ENCODE measurements at places on chromosomes 1 and 21.
A peak's percentile ranks its signal among the peaks of the same experiment; 100 is the strongest.

GRCh38 chr21:45111703-45112102, 37.3 kb downstream of the ADARB1 start:
- no peak for DNase-seq

DNA sequence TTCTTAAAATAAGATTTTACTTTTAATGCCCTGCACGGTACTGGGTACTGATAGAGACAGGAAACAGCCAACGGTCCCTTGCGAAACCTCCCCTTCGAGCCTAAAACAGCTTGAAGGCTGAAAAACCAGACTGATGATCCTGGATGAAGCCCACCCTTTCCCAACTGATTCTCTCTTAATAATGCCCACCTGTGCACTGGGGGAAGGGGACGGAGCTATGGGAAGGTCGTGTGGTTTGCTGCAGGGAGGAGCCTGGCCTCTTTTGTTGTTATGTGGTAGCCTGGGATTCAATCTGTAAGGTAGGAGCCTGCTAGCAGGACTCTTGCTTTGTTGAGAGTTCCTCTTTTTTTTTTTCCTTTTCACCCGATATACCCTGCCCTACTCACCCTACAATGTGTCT, 25.6 kb downstream of the SAMSN1 start:
- DNase-seq: no peak

- DNase-seq: no peak
These were observed 472.3 kb upstream of the BRINP3 start for GRCh38 chr1:190949939-190950338.

DNA sequence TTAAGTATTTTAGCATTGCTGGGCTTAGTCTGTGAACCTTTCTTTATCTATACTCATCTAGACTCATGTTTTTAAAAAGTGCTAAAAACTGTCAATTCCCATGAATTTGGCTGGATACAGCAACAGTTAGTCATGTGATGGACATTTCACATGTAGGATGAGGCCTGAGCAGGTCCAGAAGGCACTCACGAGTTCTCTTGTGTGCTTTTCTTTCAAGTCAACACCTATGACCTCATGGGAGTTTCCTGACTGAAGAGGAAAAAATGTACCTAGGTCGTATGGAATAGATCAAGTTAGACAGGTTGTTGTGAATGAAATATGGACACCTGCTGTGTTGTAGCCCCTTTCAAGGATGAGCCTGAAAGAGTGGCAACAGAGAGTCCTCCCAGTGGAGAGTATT, 394.2 kb downstream of the DUSP10 start:
- no peak for DNase-seq

DNA sequence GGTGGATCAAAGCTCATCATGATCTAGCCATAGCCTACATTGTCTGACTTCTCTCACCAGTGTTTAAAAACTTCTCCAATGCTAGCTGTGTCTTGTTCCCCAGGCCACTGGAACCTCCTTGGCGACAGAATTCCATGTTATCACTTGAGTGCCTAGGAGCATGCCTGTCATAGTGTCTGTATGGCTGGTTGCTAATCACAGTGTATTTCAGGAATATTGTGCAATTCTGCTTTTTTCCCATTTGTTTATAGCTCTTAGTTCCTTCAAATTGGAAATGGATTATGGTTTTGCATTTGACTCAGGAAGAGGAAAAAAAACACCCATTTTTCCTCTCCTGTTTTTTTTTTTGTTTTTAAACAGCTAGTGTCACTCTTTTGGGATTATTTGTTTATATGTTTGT, 25.5 kb downstream of the ROR1 start:
- DNase-seq: no peak

GRCh38 chr1:218677026-218677425, 331.9 kb downstream of the TGFB2 start:
- no peak for DNase-seq

DNA sequence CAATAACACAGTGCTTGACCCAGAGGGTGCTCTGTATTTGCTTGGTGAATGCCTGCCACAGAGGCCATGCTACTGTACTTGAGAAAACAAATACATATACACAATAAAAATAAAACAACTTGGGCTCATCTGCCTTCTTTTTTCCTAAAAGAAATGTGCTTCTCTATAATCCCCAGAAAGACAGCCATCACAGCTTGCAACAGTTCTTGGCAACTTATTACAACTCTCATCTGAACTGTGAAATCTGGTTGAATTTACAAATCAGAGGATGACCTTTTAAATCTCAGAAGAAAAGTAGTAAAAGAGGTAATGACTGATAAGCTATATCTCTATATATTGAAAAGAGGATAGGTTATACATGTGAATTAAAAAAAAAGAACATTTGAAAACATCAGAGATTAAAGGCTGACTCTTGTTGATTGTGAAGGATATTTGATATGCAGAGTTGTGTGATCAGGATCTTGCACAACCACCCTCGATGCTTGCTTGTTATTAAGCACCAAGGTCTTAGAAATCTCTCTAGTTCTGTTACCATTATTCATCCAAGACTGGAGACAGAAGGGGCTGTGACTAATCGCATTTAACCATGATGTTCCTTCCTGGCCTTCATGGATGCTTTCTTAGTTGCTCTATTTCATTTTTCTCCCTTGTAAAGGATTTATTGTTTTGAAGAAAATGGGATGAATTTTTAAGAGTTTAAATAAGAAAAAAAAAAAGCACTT, 213.4 kb downstream of the APP start:
- no peak for DNase-seq

DNA sequence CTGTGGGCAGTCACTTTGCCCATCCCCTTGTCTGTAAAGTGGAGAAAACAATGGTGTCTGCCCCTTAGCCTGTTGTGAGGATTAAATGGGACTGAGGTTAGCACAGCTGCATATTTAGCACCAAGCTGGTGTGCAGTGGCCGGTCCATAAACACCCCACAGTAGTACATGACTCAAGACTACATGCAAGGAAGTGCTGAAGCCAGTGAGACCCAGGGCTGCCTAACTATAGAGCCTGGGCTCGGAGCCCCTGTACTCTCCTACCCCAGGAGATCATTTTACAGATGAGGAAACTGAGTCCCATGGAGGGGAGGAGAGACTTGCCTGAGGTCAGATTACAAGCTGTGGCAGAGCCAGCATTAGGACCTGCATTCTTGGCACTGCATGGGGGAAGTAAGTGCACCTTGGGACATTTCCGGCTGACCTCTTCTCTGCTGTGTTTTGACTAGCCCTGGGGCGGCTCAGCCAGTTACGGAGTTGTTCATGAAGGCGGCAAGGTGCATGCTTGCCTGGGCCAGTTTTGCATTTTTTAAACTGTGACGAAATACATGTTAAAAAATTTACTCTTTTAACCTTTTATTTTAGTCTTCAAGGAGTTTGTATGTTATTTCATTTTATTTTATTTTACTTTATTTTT, 3.2 kb downstream of the SERINC2 start:
- DNase-seq: no peak

DNA sequence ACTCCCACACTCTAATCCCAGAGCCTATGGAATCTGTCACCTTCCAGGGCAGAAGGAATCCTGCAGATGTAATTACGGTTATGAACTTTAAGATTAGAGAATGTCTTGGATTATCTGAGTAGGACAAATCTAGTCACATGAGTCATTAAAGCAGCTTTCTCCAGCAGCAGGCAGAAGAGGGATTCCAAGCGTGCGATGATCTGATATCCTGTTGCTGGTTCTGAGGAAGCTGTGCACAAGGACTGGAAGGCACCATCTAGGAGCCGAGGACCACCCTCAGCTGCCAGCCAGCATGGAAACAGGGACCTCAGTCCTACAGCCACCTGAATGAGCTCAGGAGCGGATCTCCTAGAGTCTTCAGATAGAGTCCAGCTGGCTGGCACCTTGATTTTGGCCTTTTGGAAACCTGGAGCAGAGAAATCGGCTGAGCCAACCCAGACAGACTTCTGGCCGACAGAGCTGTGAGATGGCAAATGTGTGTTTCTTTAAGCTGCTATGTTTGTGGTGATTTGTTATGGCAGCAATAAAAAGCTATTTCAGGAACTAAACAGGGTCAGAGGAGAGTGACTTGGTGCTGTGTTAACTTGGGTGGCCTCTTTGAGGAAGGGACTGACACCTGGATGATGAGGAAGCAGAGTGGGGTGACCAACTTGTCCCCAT, 34.5 kb downstream of the LRRN2 start:
- no peak for DNase-seq

DNA sequence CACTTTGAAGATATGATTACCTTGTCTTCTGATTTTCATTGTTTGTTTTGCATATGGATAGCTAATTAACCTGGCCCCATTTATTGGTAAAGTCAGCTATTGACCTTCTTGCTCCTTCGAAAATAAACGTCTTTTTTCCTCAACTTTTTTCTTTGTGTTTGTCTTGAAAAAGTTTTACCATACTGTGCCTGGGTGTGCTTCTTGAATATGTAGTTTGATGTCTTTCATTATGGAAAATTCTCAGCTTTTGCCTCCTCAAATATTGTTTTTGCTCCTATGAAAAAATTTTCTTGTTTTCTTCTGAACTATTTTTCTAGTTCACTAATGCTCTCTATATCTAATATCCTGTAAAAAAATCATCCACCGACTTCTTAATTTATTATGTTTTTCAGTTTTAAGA, 25.0 kb downstream of the LHX8 start:
- no peak for DNase-seq

DNA sequence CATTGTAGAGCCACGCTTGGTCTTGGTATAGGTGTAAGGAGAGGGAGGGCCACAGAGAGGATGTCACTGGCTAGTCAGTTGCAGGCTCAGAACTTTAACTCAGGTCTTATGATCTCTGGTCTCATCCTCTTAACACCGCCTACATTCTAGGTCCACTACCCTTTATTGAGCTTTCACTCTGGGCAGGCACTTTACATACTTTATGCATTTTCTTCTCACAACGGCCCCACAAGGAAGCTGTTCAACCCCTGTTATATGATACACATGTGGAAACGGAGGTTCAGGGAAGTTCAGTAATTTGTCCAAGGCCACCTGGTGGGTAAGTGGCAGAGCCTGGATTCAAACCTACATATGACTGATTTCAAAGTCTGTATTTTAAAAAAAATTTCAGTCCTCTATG, 25.3 kb upstream of the RCAN3 start:
- no peak for DNase-seq

- DNase-seq: no peak
These were observed 7.2 kb downstream of the FPGT start for GRCh38 chr1:74205266-74205665.

DNA sequence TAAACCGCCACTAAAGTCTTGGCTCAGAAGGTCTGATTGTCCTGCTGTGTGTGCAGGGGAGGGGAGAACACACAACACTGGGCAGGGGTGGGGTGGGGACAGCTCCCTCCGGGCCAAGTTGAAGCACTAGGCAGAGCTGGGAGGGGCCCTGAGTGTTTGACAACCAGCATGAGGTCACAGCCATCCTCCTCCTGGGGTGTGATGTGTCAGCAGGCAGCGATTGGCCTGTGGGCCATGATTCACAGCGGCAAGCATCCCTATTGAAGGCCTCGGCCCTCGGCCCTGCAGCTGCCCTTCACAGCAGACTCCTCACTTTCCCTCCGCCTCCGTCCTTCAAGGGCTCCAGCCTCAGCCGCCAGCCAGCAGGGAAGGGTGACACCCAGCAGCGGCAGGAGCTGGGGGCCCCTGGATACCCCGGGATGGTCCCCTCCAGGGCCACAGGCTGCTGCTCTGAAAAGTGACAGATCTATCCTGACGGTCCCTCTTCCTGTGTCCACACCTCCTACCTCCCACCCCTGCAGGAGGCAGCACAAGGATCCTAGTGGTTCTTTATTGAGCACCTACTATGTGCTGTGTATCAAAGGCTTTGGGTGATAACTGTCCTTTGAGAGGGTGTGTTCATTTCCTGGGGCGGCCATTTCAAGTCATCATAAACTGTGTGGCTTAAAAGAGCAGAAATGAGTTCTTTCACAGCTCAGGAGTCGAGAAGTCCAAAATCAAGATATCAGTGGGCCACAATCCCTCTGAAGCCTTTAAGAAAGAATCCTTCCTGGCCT, 66.0 kb upstream of the SLC25A33 start:
- DNase-seq: no peak

DNA sequence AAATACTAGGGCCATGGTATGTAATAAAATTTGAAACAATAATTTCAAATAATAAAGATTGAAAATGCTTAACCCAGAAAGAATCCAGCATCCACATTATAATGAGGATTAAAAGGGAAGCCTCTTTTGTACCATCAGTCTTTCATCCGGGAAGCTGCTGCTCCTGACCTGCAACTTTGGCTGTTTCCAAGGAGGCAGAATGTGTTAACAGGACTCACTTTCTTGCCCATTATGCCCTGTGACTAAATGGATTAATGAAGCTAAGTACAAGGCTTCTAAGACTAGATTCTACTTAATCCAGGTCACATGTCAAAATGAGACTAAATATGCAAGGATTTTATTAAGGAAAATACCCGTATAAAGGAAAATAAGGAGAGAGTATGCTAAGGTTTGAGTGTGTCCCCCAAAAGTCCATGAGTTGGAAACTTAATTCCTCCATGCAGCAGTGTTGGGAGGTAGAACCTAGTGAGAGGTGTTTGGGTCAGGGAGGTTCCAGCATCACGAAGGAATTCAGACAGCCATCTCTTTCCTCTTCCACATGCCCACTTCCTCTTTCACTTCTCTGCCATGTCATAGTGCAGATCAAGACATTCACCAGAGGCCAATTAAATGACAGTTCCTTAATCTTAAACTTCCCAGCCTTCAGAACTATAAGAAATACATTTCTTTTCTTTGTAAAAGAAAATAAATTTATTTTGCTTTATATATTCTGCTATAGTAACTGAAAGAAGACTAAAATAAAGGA, 27.7 kb downstream of the FMO2 start:
- DNase-seq: no peak

GRCh38 chr1:43147625-43148327, 24.3 kb downstream of the EBNA1BP2 start:
- DNase-seq: peak; percentile 71

GRCh38 chr1:232657426-232658005, 27.6 kb upstream of the SIPA1L2 start:
- DNase-seq: no peak

DNA sequence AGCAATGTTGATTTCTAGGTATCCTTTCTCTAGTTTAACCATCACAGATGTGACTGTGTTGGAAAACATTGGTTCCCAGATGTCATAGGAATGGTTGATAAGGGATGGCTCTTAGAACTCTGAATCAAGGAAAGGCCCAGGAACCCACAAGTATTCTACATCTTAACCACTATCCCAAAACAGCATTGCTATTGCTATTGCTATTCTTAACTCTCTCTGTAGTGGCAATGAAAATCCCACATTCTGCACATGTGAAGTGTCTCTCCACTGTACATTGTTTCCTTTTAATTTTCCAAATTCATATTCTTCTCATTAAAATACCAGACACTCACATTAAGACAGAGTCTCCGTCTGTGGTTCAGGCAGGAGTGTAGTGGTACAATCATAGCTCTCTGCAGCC, 420.4 kb upstream of the RUNX1 start:
- no peak for DNase-seq

- no peak for DNase-seq
These were observed 10.9 kb upstream of the UBR4 start for GRCh38 chr1:19220991-19221390.

- DNase-seq: no peak
These were observed 66.5 kb downstream of the ST3GAL3 start for GRCh38 chr1:43773821-43774220.

DNA sequence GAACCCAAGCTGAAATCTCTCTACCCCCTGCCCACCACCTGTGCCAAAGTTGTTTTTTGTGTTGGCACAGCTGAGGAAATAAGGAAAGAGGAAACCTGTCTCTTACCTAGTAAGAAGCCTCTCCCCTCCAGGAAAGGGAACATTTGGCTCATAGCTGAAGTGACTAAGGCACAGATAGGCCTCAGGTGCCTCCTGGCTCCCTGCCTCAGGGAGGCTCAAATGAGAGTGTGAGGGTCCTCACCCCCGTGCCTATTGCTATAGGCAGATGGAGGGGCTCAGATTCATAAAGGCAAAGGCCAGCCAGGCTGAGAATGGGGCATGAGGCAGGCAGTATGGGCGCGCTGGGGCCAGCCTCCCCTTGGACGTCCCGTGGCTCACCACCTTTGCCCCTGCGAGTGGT, 7.4 kb downstream of the SLC30A2 start:
- DNase-seq: no peak

Data from activated CD8-positive, alpha-beta memory T cell treated with anti-CD3 and anti-CD28 coated beads for 24 hours (primary cell).